ENCODE measurements at places on chromosomes 2 and 18. TPM values are rescaled to one million over a fixed set of nuclear protein-coding genes. Genes with fewer than 3 reads are reported as not detected.

Gene SMAD7
- 254 TPM for total RNA-seq

Gene HOXD13
- total RNA-seq = not detected

Gene ANKRD30B
- total RNA-seq = not detected

Gene TBC1D8
- 1.8 TPM for total RNA-seq

Gene SLC35G4
- total RNA-seq = not detected

Gene MYOM1
- 1.5 TPM for total RNA-seq

Gene PLEKHH2
- total RNA-seq = 2.7 TPM

Gene SULT1C2
- total RNA-seq = not detected

Measured in CD4-positive, alpha-beta T cell (primary cell).